ENCODE measurements at places on chromosomes 7 and 10.

DNA sequence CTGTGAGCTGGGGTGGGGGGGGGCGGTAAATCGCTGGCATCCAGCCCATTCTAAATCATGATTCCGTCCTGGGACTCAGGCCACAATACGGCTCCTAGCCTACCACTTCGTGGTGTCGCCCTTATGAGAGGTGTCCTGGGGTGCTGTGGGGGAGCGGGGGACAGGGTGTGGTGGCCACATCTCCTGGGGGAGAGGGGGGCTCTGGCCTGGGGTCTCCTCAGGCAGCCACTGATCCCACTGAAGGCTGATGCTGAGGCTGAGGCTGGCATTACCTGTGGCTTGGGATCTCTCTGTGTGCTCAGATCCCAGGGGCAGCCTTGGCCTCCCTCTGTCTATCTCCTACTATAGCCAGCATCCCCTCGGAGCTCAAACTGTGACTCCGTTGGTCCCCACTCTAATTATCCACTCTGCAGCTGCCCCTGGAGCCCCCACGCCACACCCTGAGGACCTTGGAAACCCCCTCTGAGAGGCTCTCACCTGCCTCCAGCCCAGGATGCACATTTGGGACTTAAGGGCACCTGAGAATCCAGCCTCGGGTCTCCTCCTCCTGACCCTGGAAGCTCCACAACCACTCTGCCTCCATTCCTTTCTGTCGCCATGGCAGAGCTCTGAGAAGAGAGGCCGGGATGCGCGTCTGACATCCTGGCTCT is 249.3 kb upstream of the TCERG1L start:
- no peak for DNase-seq

DNA sequence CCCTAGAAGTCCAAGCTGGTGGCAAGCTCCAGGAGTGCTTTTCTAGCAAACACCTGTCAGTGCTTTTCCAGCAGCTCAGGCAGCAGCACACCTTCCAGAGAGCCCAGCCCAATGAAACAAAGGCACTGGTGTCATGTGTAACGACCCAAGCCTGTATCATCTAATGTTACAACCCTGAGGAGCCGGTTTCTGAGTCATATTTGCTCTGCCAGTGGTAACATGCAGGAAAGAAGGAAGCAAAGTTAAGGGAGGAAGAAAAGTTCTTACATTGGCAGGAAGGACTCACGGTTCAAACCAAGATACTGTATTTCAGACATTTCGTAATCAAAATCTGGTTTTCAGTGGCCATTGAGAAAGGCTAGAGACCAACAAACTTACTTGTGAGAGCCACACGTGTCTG is at the start of gene ANKRD22:
TSS of gene ANKRD22 (minus strand) at position 139 of the 400 bp plus-strand sequence. CDS start 237 bp downstream, outside the sequence.
- DNase-seq = no peak

DNA sequence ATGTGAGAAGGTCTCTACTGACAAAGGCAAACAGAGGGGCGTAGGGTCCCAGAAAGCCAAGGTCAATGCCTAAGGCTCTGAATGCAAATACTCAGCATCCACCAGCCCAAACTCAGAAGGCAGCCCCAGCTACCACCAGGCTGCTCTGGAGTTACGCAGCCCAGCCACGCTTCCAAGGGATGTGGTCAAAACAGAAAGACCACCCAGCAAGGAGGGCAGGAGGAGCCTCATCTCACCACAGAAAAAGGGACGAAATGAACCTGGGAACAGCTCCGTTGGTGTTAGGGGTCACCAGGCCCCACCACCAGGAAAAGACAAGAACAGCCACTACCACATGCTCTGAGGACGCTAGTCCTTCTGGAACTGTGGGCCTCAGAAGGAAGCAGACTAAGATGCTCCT is 65.1 kb downstream of the CTBP2 start:
- DNase-seq = no peak

GRCh38 chr7:134692344-134692705 is 45.7 kb downstream of the BPGM start:
- no peak for DNase-seq
